ENCODE measurements at places on chromosomes 11 and 22.

DNA sequence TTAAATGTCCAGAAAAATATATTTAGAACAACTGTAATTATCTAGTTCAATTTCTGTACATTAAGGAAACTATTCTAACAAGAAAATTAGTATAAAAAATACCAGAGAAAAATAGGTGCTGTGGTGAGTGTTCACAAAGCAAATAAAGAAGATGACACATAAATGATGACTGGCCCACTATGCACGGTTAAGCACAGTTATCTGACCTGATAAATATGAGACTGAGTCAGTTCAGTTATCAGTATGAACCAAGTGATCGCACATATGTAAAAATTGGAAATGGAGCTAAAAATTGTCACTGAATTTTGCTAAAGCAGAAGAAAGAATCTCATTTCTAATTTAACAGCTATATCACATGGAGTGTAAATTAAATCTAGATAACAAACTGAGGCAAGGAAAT, 18.8 kb upstream of the MAML2 start:
- DNase-seq, result no peak

GRCh38 chr11:117876341-117877119, at the start of gene FXYD6:
TSS of gene FXYD6 (minus strand) at chr11:117876658. CDS start at chr11:117842776, 33,882 bp downstream.
- DNase-seq, result no peak

DNA sequence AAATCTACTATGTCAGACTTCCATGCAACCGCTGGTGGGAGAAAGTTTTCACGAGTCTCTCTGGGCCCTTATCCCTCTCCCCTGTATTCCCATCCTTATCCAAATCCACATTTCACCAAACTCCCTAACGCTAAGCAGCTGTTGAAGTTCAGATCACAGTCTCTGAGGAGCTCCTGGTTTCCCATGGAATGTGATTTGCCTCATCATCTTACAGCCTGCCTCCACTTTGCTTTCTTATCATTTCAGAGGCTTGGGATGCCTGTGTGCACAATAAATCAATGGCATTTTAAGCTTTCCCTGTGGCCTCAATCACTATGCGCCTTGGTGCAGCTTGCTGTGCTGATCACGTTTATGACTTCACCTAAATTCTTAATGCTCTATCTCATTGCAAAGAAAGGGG, 352.4 kb upstream of the FAT3 start:
- no peak for DNase-seq

- no peak for DNase-seq
Observed at GRCh38 chr11:78038697-78039313, 15.7 kb upstream of the KCTD14 start.

DNA sequence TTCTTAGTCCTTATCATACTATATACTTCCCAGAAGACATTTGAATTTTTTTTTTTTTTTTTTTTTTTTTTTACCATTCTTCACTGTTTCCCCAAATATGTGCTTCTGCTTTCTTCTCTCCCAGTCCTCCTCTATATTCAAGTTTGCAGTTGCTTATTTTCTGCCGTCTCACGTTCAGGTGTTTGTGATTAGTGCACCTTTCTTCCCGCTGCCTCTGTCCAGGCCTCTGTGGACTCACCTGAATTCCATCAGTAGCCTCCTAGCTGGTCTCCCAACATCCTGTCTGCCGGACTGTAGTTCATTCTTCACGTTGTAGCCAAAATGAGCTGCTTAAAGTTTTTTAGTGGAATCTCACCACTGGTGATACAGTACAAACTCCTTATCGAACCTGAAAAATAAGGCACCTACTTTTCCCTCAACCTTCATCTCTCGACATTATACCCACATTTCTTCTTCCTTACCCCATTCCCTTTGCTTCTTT, 795 bp upstream of the MSANTD4 start:
- no peak for DNase-seq

DNA sequence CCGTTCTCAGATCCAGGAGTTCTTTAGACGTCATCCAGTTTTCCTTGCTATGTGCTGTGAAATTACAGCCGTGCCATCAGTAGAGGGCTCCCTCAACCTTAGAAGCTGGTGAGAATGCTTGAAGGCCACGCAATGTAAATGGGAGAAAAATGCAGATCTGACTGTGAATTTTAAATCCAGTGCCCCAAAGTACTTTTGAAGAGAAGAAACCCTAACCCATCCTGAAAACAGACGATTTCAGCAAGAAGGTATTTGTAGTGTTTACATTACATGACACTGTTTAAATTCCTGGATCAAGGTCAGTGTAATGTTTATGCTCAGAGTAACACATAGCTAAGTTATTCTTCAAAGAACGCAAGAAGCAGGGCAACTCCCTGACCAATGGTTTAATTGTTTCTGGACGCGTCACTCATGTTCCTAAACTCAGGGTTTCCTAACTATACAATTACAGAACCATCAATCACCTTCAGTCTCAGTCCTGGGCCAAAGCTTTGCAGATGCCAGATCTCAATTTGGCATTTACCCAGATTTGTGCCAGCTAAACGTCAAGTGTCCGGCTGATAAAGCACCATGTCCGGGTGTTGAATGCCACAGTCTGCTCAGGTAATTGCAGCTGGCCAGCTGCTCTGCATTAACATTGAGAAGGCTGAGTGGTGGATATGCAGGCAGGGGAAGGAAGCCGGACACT, 38.2 kb downstream of the ADAMTS8 start:
- no peak for DNase-seq

GRCh38 chr22:45554861-45555260, 52.2 kb downstream of the FBLN1 start:
- no peak for DNase-seq

DNA sequence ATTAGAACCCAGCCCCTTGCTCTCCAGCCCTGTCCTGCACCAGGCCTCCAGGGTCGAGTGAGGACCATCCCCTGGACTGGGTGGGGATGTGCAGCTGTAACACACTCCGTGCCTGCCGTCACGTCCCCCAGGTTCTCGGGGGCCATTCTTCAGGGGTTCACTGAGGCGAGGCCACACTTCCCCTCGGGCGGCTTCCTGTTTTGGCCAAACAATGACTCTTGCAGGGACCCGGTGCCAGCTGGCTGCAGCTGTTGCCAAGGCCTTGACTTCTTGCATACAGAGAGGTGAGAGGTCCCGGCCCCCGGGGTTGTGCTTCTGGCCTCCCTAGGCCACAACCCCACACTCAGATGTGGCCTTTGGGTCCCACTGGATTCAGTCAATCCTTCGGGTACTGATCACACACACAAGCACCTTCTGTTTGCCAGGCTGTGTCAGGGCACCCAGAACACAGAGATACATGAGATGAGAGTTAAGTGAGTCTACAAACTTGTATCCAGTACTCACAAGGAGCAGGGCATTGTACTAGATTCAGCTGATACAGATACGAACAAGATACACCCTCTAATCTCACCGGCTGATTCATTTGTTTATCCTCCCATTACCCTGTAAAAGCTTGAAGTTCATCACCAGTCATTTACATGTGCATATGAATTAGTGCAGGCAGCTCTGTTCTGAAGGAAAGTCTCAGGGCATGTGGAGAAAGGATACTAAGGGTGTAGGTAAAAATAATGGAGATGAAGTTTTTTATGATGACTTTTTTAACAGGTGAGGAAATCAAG, 32.9 kb downstream of the LRRC32 start:
- DNase-seq, result no peak

DNA sequence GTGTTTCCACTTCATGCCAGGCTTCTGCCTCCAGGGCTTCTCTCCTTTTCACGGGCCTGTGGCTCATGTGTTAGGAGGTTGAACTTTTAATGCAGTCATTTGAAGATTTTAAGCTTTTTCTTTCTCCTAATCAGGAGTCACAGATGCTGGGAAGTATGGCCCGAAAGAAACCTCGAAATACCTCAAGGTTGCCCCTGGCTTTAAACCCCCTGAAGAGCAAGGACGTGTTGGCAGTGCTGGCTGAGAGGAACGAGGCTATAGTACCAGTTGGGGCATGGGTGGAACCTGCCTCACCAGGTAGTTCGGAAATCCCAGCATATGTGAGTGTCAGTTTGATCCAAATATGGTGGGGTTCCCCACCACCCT, 571 bp downstream of the CCDC15 start:
- DNase-seq, result no peak

DNA sequence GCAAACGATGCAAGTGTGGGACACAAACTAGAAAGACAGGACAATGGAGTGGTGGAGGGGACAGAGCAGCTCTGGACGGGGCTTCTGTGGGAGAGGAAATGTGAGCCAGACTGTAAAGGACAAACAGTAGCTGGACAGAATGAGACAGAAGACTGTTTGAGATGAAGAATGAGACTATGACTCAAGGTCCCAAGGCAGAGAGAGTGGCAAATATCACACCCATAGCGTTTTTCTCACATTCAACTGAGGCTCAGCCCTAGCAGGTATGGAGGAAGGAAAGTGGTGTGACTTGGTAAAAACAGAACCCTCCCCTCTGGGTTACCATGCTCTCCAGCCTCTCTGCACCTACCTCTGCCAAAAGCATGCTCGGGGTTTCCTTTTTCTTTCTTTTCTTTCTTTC, 96.5 kb downstream of the RPL27A start:
- DNase-seq, result no peak

DNA sequence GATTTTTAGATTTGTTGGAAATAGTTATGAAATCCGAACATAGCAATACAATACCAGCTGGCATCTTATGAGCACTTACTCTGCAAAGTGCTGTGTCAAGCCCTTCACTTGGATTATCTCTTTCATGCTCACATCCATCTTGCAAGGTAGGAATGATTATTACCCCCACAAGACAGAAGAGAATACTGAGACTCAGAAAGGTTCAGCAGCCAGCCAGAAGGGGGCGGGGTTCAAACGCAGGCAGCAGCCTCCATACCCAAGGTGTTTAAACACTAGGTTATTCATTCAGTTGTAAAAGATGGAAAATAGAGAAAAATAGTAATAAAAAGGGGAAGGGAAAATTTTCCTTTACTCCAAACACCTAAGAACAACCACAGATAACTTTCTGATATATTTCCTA, 158.5 kb downstream of the CCDC34 start:
- no peak for DNase-seq

GRCh38 chr11:27830206-27830605, 130.0 kb upstream of the BDNF start:
- DNase-seq, result no peak

DNA sequence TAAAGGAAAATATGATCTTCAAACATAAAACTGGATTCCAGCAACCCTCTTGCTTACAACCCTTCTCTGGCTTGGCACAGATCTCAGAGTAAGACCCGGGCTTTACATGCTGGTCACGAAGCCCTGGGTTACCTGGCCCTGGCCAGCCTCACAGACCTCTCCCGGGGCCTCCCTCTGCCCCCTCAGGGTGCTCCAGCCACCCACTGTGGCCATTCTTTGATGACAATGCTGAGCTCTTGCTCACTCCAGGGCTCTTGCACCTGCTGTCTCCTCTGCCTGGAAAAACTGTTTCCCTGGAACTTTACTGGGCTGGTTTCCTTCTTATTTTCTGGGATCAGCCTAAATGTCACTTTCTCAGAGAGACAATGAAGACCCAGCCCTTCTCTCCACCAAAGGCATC, 43.9 kb downstream of the C11orf96 start:
- no peak for DNase-seq

GRCh38 chr11:118015385-118015841, 29.2 kb downstream of the IL10RA start:
- no peak for DNase-seq

- DNase-seq, result no peak
Observed at GRCh38 chr11:9096427-9096826, 5.0 kb upstream of the SCUBE2 start.

DNA sequence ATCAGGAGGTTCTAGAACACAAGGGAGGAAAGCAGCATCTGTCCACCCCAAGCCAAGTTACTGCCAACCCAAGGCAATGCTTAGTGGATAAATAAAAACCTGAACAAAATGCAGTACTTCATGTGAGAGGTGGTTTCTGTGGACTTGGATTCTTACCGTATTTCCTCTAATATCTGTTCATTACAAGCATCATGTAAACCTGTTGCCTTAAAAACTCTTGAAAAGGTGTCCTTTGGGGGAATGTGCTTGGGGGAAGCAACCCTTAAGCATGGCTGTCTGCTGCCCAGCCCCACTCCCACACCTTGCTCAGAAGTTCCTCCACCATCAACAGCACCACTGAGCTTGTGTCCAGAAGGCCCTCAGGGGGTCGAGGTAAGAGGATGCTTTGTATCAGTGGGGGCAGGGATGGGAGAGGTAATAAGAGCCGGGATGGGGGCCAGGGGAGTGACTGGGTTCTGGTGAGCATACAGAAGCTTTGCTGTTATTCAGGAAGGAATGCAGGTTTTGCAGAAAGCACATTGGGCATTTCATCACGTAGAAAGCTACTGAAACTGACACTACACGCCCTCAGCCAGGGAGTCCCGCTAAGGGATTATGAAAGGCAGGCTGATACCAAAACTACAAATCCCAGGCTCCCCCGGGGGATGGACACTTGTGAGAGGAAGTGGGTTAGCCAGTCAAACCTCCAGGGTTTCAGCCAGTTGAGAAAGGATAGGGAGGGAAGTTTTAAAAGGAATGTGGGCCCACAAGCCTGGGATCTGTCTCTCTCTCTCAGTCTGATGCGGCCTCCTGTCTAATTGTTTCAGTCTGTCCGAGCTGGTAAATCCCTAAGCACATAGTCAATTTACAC, 52.0 kb downstream of the KCNJ1 start:
- DNase-seq, result peak; percentile 14

- DNase-seq, result no peak
Observed at GRCh38 chr11:134276396-134277182, 410 bp downstream of the GLB1L3 start.

- DNase-seq, result no peak
Observed at GRCh38 chr11:38900211-38900610, 2302.2 kb upstream of the RAG2 start.

DNA sequence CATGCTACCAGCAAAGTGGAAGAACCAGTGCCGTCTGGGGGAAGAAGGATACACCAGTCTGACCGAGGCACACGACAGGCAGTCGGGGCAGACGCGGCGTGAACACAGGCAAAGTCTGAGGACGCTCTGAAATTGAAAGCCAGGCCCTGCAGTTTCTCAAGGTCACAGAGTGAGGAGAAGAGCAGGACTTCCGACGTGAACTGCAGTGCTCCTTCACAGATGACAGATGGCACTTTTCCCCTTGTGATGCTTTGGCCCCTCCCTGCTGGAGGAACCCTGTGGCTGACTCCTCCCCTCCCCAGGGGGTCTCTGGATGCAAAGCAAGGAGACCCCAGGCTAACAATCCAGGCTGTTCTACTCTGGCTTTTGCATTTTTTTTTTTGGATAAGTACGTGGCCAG, 19.6 kb upstream of the JAM3 start:
- DNase-seq, result no peak

GRCh38 chr11:127074151-127074761, 73.7 kb upstream of the KIRREL3 start:
- no peak for DNase-seq

DNA sequence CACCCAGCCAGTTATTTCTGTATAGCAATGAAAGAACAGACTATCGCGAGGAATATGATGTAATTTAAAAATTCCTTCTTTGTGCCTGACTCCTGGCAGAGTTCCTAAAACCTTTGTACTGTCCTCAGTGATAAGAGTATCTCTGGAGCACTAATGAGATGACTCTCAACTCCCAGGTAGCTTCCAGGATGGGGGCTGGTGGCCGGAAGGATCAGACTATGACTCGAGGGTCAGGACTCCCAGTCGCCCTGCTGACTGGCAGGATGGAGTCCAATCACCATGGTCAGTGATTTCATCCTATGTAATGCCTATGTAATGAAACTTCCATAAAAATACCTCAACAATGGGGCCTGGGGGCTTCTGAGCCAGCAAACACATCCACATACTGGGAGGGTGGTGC, 135.1 kb downstream of the SHANK2 start:
- no peak for DNase-seq

- no peak for DNase-seq
Observed at GRCh38 chr11:46465683-46466082, 74.1 kb upstream of the CHRM4 start.

- no peak for DNase-seq
Observed at GRCh38 chr11:34549271-34549670, 35.7 kb upstream of the ELF5 start.

- DNase-seq, result no peak
Observed at GRCh38 chr22:48874956-48875355, 952.7 kb downstream of the BRD1 start.
